Amniotic stem cell (primary cell): ENCODE measurements at places on chromosomes 16 and 17.

GRCh38 chr16:31071861-31072260 lies 2.2 kb downstream of the ZNF668 start:
- DNase-seq: no peak

DNA sequence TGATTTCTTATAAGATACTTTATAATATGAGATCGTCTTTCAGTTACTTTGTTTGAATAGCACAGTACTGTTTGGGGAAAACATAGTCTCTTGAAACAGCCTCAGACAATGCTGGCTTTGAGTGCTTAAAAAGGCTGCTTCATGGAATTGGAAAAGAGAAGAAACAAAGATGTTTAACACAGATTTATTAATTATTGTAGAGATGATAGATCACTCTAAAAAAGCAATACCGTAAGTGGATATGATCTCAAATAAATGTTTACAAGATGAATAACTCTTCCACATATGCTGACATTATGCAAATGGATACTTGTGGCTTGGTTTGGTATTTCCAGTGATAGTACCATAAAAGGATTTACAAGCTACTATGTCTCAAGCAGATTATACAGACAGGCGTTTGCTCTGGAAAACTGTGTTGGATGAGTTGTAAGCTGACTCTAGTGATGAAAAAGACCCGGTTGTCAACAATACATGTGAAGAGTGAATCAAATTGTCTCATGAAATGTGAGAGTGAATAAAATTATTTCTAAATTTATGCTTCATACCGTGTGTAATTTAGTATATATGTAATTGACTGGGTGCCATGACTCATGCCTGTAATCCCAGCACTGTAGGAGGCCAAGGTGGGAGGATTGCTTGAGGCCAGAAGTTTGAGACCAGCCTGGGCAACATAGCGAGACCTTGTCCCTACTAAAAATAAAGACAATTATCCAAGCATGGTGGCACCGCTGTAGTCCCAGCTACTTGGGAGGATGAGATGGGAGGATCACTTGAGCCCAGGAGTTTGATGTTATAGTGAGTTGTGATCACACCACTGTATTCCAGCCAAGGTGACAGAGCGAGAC lies 105.4 kb downstream of the FTO start:
- no peak for DNase-seq

GRCh38 chr17:10316801-10317542 lies 55.8 kb downstream of the MYH13 start:
- DNase-seq: no peak

DNA sequence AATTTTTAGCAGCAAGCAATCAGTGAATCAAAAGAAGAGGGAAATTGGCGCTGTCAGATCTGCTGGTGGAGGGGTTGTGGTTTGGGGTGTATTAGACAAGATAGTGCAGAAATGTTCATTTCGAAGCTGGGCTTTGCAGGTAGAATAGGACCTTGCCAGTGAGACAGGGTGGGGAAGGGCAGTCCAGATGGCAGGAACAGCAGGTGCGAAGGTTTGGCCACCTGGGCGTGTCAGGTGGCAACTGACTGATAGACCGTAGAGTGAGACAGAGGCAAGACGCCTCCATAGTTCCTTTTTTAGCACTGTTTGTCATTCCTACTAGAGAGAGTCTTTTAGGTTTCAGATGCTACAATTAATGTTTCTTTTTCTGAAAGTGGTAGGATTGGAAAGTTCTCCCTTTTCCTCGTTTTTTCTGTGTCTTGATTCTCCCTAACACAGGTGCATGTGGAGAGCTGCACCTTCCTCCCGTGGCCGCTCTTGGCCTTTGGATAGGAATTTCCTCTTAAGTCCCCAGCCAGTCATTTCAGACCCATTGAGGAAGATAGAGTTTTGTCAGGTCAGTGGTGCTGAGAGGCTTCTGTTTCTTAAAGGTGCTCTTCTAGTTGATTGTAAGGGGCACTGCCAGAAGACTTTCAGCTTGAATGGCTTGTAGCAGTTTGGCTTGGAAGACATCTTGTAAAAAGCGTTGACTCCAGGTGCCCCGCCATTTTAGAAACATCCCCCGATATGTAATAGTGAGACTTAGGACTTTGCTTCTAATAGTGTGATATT lies 315.6 kb downstream of the SNX29 start:
- DNase-seq: no peak

- no peak for DNase-seq
Measured at GRCh38 chr16:67021321-67021720, 7.6 kb upstream of the CBFB start.

GRCh38 chr17:61073799-61074513 lies 325.7 kb upstream of the TBX2 start:
- no peak for DNase-seq

GRCh38 chr17:59004338-59005111 lies 102.2 kb downstream of the TRIM37 start:
- no peak for DNase-seq
